ENCODE measurements at places on chromosomes 5 and 9.

- no peak for DNase-seq
These were observed 118.1 kb upstream of the TARS1 start for GRCh38 chr5:33322632-33323031.

- DNase-seq: no peak
These were observed 101.5 kb upstream of the GHR start for GRCh38 chr5:42321785-42322184.

GRCh38 chr9:18398038-18398437 lies 75.9 kb upstream of the ADAMTSL1 start:
- no peak for DNase-seq

DNA sequence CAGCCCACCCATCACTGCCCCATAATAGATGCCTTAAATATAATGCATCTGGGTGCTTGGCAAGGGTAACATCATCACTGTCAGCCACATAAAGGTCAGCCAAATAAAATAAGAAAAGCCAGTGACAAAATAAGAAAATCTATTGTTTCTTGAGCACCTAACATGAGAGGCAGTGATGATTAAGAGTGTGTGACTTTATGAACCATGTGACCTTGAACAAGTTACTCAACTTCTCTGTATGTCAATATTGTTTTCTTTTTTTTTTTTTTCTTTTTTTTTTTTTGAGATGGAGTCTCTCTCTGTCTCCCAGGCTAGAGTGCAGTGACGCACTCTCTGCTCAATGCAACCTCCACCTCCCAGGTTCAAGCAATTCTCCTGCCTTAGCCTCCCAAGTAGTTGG lies 98.7 kb downstream of the CDK5RAP2 start:
- no peak for DNase-seq

- DNase-seq: no peak
These were observed 177.3 kb downstream of the MACROH2A1 start for GRCh38 chr5:135221696-135222095.

DNA sequence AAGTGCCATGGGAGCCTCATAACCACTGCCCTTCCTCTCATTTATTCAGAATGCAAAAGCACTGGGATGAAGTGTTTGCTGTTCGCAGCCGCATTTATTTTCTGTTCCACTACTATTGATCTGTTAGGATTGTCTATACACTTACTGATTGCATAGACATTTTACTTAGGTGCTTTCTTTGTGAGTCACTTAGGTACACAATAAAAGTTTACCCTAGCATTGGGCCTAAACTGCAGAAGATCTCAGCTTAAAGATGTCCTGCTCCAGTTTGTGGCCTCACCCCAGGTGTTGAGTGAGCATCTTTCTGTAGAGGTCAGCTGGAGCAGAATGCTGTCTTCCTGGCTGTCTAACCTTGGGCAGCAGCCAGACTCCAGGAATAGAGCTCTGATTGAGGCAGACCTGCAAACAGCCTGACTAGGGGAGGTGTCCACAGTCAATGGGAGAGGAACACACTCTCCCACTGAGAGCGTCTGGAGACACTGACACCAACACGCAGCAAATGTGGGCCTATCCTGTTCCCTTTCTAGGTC lies 54.0 kb downstream of the GPR21 start:
- DNase-seq: no peak

- no peak for DNase-seq
These were observed 90.4 kb downstream of the MVB12B start for GRCh38 chr9:126417043-126417442.

GRCh38 chr9:6842584-6842947 lies 84.8 kb downstream of the KDM4C start:
- no peak for DNase-seq

- no peak for DNase-seq
These were observed 38.2 kb upstream of the SPATA31E1 start for GRCh38 chr9:87844506-87844905.

- DNase-seq: no peak
These were observed 297.1 kb upstream of the C9orf72 start for GRCh38 chr9:27870404-27870803.

- no peak for DNase-seq
These were observed 22.3 kb upstream of the EGFL7 start for GRCh38 chr9:136640171-136641111.

- DNase-seq: no peak
These were observed 482.2 kb upstream of the PAPPA start for GRCh38 chr9:115671236-115671962.

- DNase-seq: no peak
These were observed 99.0 kb upstream of the DAB2 start for GRCh38 chr5:39523821-39524220.

GRCh38 chr9:16180546-16180945 lies 627.7 kb downstream of the CCDC171 start:
- DNase-seq: no peak

- DNase-seq: no peak
These were observed 23.9 kb downstream of the ISOC1 start for GRCh38 chr5:129118405-129118804.

- DNase-seq: no peak
These were observed 131.1 kb upstream of the MOCS2 start for GRCh38 chr5:53240661-53241060.

GRCh38 chr9:33017283-33018041 lies 7.6 kb upstream of the DNAJA1 start:
- no peak for DNase-seq

DNA sequence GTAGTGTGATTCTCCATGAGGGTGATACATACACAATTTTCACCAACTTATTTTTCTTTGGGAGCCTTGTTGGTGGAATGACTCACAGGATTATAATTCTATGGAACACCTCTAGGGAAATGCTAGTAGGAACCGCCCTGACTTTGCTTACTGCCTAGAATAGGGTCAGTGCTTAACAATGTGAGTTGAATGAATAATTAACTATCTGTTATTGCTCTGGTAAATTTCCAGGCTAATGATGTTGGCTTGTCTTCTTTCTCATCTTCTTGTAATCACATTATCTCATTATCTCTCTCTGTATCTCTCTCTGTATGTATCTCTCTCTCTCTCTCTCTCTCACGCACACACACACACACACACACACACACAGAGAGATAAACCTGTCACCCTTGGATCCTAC lies 291.1 kb downstream of the TRIM32 start:
- no peak for DNase-seq

- no peak for DNase-seq
These were observed 680.8 kb downstream of the CETN3 start for GRCh38 chr5:89728750-89729149.

- no peak for DNase-seq
These were observed 148.0 kb downstream of the GHR start for GRCh38 chr5:42570966-42571960.

- DNase-seq: peak; percentile 39
These were observed 63.4 kb downstream of the RAPGEF1 start for GRCh38 chr9:131676431-131676972.

- DNase-seq: no peak
These were observed 213.8 kb downstream of the MLLT3 start for GRCh38 chr9:20408513-20408912.

- DNase-seq: no peak
These were observed 514 bp downstream of the STOML2 start for GRCh38 chr9:35102465-35102768.

- DNase-seq: no peak
These were observed 22.3 kb downstream of the CAAP1 start for GRCh38 chr9:26870292-26870691.

- no peak for DNase-seq
These were observed 76.8 kb downstream of the CAMSAP1 start for GRCh38 chr9:135830496-135830895.

DNA sequence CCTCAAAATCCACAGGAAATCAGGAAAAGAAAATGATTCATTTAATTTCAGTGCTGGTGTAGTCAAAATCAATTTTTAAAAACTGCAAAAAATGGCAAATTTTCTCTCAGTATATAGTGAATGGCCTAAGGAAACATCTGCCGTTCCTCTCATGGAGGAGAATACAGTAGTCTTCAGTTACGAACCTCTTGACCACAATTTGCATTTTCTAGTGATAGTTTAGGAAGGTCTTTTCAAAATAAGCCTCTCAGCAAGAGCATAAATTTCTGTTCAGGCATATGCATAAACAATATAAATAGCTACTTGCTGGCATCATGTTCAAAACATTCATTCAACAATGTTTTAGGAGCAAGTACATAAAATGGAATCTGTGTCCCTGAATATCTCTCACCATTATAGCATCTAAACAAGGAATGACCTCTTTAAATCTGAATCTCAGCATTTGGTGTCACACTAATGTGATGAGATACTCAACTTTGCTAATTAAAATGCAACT lies 33.5 kb downstream of the HAPLN1 start:
- DNase-seq: no peak

DNA sequence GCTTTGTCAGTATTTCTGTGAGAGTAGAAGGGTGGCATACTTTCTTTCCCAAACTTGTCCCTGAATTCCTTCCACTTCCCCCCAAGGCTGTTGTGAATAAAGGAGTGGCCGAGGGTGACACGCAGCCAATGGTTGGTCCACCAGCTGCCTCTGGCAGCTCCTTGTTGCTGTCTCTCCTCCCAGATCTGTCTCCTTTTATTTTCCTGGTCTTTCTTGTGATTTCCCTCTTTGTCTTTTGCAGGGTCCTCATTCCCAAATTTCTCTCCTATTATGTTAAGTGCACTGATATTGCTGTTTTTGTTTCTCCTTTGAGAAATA lies 137.5 kb upstream of the HMHB1 start:
- no peak for DNase-seq

GRCh38 chr5:89303033-89303480 lies 420.1 kb upstream of the MEF2C start:
- DNase-seq: no peak

DNA sequence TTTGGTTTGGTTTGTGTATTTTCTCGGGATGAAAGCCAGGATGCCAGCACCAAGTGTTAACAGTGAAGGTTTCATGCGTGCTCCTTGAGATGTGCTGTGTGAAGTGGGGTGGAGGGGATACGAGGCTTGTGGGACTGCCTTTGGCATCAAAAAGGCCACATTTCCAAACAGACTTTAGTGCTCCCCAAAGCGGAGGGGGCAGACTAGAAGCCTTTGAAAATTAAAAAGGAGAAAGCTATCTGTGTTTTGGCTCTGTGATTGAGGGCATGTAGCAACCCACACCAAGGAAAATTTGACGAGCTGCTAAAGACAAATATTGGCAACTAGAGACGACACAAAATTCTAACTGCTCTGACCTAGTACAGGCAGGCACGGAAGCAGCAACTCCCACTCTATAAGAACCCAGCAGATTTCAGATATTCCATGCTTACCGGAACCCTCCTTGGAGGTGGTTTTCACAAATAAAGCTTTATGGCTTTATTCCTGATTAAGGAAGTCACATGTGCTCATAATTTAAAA lies 154.5 kb downstream of the ARSB start:
- no peak for DNase-seq

DNA sequence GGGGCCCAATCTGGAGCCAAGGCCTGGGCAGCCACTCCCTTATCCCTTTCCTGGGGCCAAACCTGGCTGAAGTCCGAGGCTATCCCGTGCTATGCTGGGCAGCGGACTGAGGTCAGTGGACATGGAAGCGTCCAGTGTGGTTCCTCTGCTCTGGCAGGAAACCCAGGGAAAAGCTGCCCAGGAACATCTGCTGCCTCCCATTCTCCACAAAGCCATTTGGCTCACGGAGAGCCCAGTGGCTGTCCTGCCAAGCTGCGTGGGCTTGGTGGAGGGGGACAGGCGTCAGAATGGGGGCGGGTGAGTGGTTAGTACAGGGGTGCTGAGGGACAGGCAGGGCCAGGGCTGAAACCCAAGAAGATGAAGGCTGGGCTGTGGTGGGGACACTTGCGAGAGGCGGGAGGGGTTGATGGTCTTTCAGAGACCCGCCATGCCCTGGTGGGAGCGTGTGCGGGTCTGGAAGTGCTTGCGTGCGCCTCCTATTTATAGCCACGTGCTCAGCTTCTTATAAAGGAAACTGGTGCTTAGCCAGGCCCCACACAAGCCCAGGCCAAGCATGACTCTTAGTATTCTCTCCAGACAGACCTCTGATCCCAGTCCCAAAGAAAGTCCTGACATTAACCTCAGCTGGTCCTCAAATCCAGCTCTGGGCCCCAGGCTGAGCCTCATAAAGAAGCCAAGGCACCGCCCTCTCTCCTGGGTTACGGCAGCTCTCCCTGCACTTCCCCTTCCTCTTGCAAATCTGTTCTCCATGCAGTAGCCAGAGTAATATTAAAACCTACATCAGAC lies 9.4 kb upstream of the SLC6A7 start:
- no peak for DNase-seq

DNA sequence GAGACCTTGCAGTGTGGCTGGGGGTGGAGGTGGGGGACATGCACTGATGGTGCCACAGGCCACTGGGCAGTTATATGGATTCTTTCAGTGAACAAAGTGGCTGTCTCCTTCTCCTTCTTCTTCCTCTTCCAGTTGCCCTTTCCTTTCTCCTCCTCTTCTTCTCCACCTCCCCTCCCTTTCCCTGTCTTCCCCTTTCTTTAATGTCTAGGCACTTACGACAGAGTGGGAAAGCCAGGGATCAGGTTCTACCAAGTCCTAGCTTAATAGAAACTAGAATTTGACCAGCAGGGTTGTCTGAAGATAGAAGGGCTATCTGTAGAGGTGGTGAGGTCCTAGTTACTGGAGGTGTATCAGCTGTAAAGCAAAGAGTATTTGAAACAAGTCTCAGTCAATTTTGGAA lies 62.8 kb downstream of the COL15A1 start:
- DNase-seq: no peak

Measured in activated CD4-positive, alpha-beta T cell treated with anti-CD3 and anti-CD28 coated beads, Interleukin-2, amount 50 U/mL, for 48 hours (primary cell).